ENCODE measurements at places on chromosomes 2 and 18.
A peak's percentile ranks its signal among the peaks of the same experiment; 100 is the strongest.

GRCh38 chr2:234345921-234346320, 151.0 kb downstream of the ARL4C start:
- DNase-seq: no peak

GRCh38 chr18:25817546-25818237, 272.7 kb downstream of the SS18 start:
- DNase-seq: no peak

DNA sequence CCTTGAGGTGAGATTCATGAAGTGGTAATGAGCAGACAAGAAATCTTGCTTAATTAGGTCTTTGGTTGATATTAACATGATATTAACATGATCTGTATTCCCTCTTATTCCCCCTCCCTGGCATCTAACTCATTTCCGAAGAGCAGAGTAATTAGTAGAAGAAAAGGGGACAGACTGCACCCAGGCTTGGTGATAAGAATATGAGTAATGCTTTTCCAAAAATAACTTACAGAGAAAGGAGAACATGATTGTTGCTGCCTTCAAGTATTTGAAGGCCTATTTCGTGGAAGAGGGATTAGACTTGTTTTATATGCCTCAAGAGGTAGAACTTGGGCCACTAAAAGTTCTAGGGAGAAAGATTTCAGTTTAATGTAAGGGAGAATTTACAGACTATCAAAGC, 130.6 kb upstream of the ATP5MC3 start:
- no peak for DNase-seq

DNA sequence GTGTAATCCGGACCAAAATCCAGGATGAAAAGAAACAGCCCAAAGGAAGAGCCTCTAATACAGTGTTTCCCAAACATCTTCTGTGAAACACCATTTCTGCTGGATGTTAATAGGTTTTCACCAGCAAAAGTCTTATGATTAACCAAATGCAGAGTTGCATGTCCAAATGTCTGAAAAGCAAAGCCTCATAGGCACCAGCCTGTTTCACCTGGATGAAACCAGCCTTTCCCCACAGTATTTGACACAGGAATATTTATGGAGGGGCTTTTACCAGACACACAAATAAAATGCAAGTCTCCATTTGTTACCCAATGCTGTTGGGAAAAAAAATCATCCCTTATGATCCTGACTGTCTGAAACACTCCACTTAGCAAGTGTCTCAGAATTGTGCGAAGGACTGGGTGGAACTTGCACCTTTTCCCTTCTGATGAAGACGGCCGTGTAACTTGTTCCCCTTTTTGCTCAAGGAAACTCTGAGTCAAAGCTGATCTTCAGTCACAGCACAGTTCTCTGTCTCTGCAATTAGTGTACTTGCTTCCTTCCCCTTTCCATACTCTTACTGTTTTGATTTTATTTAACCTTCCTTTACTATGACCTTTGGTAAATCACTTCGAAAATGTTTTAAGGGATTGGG, 70.3 kb upstream of the IL1R2 start:
- no peak for DNase-seq

DNA sequence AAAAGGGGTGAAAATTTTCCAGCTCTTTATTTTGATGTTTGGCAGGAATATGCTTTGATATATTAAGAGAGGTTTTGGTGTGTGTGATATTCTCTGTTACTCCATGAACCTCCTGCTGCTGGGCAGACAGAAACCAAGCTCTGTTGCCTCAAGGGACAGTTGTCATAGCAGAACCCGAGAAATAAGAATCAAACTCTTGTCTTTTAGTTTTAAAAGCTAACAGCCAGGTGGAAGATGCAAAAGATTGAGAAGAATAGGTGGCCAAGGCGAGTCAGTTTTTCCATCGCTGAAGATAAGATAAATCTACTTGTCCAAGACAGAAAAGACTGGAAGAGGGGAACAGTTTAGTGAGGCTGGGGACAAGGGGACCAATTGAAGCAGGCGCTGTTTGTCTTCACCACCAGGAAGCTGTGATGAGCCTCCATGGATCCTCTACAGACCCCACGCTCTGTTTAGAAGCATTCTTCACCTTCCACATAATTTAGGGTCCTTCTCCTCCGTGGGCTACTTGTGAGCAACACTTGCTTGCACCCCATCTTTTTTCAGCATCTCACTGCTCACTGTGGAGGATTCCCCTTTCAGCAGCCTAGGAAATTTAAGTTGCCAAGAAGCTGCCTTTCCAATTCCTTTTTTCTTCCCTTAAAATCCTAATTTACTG, 23.9 kb downstream of the PMAIP1 start:
- no peak for DNase-seq

DNA sequence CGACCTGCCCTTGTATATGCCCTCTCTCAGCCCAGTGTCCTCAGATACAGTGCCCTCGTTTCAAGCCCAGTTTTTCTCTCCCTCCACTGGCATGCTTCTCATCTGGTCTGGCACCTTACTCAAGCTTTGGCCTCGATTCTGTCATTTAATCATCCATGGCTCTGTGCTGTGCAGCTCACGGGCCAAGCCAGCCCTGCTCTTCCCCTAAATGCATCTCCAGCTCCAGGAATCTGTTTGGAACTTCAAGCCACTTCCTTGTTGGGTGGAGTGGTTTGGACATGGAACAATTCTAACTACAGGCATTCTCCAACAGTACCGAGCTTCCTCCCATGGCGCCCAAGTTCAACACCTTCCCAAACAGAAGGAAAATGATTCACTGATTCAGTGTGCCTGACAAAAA, 76.7 kb upstream of the ZNF397 start:
- DNase-seq: no peak

GRCh38 chr2:71699428-71699827, 246.1 kb downstream of the DYSF start:
- DNase-seq: no peak

DNA sequence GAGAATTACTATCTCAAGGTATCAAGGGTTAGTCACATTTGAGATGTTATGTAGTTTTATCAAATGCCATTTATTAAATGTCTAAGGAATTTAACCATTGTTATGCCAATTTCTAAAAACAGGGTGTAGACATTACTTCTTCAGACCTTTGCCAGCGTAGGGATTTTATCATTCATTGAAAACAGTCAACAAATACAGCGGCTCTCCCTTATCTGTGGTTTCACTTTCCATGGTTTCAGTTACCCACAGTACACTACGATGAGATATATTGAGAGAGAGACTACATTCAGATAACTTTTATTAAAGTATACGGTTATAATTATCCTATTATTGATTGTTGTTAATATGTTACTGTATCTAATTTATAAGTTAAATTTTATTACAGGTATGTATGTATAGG, 234.7 kb downstream of the TMX3 start:
- DNase-seq: no peak

- no peak for DNase-seq
Observed at GRCh38 chr18:22322243-22322691, 95.4 kb downstream of the CTAGE1 start.

- DNase-seq: no peak
Observed at GRCh38 chr2:201879996-201880395, 73.7 kb downstream of the CDK15 start.

GRCh38 chr2:212364112-212364985, 174.3 kb downstream of the ERBB4 start:
- DNase-seq: peak; percentile 45

GRCh38 chr2:219155054-219155644, 5.5 kb downstream of the NHEJ1 start:
- DNase-seq: peak; percentile 82

GRCh38 chr2:8488001-8488738, 193.7 kb upstream of the ID2 start:
- no peak for DNase-seq

DNA sequence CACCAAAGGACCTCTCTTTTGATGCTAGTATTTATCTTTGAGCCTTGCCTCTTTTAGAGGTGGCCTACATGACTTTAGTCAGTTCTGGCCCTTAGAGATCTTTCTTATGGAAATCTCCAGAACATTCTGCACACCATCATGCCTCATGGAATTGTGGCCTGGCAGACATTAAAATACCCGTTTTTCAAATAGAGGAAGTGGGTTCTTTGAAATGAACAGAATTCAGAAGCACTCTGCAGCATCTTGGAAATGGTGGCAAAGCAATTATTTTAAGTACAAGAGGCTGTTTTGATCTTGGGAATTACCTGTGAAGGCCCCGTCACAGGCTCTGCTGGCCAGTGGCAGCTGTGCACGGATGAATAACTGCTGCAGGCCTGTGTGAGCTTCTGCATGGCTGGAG, 40.7 kb upstream of the APCDD1 start:
- DNase-seq: no peak

GRCh38 chr2:6054161-6054671, 362.0 kb downstream of the SOX11 start:
- DNase-seq: no peak

DNA sequence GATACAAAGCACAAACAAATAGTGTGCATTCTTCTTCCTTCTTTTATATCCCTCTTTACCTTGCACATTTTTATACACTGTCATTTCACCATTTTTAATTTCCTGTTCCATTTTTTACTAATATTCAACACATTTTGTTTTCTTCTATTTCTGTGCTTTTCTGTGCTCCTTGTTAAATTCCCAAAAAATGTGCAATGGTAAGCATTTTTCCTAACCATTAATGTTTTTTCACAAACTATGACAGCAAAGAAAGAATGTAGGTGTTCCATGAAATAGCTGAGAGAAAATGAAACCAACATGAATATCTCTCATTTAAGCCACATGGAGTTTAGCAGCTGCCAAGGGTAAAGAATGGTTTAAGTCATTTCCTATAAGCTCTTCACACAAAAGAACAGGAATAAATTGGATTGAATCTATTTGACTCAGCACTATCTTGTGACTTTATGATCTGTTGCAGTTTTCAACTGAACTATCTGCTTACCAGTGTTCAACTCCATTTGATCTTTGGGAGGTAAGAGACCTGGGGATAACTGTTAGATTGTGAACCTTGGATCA, 145.7 kb upstream of the CDH19 start:
- DNase-seq: no peak

DNA sequence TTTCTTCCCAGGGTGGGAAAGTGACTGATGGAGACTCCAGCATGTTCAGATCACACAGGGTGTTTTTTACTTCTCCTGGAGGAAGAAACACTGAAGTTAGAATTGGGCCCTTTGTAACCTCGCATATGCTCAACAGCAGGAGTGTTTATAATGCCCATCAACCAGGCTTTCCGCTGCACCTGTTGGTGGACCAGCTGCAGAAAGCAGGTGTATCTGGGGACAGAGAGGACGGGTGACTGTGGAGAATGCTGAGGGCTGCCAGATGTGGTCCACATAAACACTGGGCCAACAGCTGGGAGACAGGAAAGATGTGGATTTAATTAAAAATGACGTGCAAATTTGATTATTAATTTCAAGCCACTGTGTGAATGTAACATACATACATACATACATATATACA, 335.5 kb upstream of the SPRED2 start:
- DNase-seq: no peak

GRCh38 chr18:9066358-9066757, 36.1 kb upstream of the NDUFV2 start:
- no peak for DNase-seq

- DNase-seq: no peak
Observed at GRCh38 chr2:58710795-58711279, 469.7 kb upstream of the FANCL start.

DNA sequence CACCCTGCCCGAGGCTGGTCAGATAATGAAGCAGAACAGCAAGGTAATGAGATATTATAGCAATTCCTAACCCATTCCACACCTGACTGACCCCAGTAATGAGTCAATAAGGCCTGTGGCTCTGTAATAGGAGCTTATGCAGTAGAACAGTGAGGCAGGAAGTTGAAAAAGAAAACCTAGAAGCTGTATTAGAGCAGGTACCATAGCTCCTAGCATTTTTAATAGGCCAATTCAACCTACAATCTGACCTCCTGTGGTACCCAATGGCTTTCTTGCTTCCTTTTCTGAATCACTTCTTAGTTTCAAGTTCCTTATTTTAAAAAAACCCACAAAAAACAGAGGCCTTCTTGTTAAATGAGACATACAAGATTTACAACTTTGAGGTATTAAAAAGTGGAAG, 43.6 kb upstream of the MAP2 start:
- no peak for DNase-seq

GRCh38 chr2:237333748-237334147, 80.2 kb downstream of the COL6A3 start:
- DNase-seq: no peak

- DNase-seq: no peak
Observed at GRCh38 chr2:38113981-38114708, 38.2 kb upstream of the CYP1B1 start.

GRCh38 chr2:150135223-150135883, 352.1 kb downstream of the RND3 start:
- no peak for DNase-seq

DNA sequence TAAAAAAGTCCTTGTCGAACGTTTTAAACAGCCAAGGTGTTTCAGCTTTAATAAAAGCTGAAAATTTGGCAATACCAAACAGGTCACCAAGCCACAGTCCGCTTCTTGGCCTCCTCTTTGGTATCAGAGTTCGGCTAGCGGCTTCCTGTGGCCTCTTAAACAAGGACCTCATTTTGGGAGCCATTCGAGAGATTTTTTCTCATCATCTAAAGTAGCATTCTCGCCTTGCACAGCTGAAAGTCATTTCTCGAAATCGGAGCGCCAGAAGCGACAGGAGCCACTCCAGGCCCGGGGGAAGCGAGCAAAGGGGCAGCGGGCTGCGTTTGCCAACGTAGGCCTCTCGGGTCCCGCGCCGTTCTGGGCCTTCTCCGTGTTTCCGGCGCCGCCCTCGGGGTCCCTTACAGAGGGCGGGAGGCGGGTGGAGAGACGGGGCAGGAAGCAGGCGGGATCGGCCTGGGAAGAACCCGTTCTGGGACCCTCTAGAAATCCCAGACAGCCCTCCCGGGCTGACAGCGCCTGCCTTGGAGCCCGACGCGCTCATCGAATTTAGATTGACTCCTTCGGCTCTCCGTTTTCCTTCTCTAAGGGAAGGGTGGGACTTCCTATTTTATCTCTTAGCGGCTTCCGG, 522 bp upstream of the ZNF407 start:
- DNase-seq: peak; percentile 80

- no peak for DNase-seq
Observed at GRCh38 chr18:7899078-7899477, 332.0 kb downstream of the PTPRM start.

- DNase-seq: peak; percentile 61
Observed at GRCh38 chr2:113136828-113137775, 9.7 kb downstream of the IL1RN start.

- no peak for DNase-seq
Observed at GRCh38 chr2:97656129-97656755, 7.6 kb downstream of the ACTR1B start.

DNA sequence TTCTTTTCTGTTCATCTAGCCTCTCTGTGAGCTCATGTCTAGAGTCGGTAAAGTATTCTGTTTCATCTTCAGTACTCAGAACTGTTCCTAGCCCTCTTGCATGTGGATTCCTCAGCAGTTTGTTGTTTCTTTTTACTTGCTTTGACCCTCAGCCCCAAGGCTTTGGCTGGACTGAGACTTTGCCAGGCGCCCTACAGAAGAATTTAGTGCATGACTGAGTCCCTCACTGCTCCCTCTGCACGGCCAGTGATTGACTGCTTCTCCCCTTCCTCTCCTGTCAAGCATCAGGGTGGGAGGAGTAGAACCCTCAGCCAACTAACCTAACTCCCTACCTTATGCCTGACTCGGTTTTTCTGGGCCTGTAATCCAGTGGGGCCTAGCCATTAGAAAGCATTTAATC, 109.8 kb downstream of the ESCO1 start:
- DNase-seq: no peak

Measured in ELR (cell line).